ENCODE measurements at places on chromosomes 4 and X.

GRCh38 chrX:101191217-101191750, 28.3 kb upstream of the DRP2 start:
- no peak for DNase-seq

GRCh38 chrX:23907111-23907497, 634 bp downstream of the APOO start:
- DNase-seq: no peak

GRCh38 chr4:56552273-56552672, 46.7 kb downstream of the ARL9 start:
- no peak for DNase-seq

GRCh38 chr4:153116291-153116680, 88.0 kb upstream of the TRIM2 start:
- no peak for DNase-seq

GRCh38 chrX:111083081-111083480, 12.9 kb upstream of the PAK3 start:
- DNase-seq: no peak

DNA sequence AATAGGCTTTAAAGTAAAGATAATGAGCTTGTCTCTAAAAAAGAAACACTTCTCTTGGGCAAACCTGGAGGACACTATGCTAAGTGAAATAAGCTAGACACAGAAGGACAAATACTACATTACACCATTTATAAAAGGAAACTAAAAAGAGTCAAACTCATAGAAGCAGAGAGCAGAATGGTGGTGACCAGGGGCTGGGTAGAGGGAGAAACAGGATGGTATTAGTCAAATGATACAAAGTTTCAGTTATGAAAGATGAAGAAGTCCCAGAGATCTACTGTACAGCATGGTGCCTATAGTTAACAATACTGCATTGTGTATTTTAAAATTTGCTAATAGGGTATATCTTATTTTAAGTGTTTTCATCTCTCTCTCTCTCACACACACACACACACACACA, 28.5 kb downstream of the ACSL4 start:
- DNase-seq: no peak

DNA sequence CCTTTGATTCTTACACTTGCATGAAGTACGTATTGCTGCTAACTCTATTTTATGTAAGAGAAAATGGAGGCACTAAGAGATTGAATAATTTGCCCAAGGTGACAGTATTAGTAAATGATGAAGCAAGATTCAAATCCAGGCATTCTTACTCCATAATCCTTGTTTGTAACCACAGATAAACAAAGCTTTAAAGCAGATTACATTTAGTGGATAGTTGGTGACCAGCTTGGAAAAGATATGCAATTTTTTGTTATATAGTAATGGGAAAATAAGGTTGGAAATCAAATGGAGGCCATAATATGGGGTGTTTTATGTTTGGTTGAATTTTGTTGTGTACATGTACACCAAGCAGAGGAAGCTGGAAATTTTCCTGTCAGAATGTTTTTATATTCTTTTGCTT, 30.8 kb downstream of the MND1 start:
- no peak for DNase-seq

DNA sequence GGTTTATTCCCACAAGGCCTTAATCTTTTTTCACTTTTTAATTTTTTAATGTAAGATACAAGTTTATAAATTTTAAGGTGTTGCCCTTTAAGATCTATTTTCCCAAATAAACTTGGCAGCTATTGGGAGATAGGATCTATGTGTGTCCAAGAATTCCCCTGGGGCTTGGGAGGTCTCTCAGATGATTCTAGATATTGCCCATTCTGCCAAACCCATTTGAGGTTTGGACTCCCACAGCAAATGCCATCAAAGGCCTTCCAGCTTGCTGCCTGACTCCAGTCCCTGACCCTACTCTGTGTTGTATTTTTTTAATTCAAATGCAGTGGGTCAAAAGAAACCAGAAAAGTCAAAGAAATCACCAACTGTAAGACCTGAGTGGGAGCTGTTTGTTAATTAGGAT, 120.0 kb upstream of the CHRDL1 start:
- no peak for DNase-seq

- DNase-seq: no peak
Measured at GRCh38 chrX:3216581-3217180, 129.8 kb downstream of the MXRA5 start.

DNA sequence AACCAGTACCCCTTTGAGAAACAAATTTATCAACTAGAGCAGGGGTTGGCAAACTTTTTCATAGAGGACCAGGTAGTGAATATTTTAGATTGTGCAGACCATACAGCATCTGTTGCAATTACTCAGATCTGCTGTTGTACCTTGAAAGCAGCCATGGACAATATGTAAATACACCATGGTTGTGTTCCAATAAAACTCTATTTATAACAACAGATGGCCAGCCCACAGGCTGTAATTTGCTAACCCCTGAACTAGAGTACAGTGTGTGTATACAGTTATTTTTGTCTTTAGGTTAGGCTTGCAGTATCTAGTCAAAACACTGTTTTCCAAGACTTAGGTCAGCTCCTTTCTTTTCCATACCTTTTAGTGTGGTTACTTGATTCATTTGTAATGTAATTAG, 54.4 kb downstream of the PHKA1 start:
- DNase-seq: no peak

DNA sequence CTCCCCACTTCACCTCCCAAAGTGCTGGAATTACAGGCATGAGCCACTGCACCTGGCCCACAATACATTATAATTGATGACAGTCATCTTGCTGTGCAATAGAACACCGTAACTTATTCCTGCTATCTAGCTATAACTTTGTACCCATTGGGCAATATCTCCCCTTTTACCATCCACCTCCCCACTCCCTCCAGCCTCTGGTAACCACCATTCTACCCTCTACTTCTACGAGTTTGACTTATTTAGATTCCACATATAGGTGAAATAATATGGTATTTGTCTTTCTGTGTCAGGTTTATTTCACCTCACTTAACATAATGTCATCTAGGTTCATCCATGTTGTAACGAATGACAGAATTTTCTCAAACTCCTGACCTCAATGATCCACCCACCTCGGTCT, 8.2 kb upstream of the TEX11 start:
- DNase-seq: no peak

Measured in stimulated activated CD8-positive, alpha-beta memory T cell treated with anti-CD3 and anti-CD28 coated beads, Interleukin-2, amount 100 ng/mL, for 1 hour (primary cell).